ENCODE measurements at places on chromosomes 13 and 19. TPM values are rescaled to one million over a fixed set of nuclear protein-coding genes. Genes with fewer than 3 reads are reported as not detected.

Gene PTH2
- not detected for total RNA-seq

Gene OR4F17
- total RNA-seq, result not detected

Gene NR2F6
- total RNA-seq, result 42.0 TPM

Gene GAS6
- 1,319 TPM for total RNA-seq

Gene ZNF569
- 4.6 TPM for total RNA-seq

Gene ANGPTL8
- total RNA-seq, result not detected

Gene NKPD1
- total RNA-seq, result 0.49 TPM

Gene ZNF155
- 2.0 TPM for total RNA-seq

Gene TMIGD2
- total RNA-seq, result not detected

Gene NKG7
- 4.4 TPM for total RNA-seq

Gene GNG7
- total RNA-seq, result 2.3 TPM

DNA sequence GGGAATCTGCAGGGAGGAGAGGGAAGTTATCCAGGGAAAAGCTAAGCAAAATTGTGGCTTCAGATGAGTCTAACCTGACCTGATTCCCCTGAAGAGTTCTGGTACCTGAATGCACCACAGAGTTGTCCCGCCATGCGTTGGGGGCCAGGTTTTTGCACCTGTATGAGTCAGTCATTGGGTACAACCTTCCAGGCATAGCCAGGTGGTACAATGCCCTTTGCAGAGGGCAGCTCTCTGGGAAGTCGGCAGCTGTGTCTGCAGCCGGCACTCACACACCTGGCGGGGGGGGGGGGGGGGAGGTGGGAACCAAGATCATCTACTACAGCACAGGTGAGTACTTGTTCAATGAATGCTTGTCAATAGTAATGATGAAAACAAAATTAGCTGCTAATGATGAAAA, 52.5 kb upstream of the GTF3A start:
- H3K36me3 ChIP-seq, result no peaks in the 10 kb centered on the region
- H3K4me1 ChIP-seq, result no peaks in the 10 kb centered on the region
- no peaks in the 10 kb centered on the region for H3K27me3 ChIP-seq
- DNase-seq, result no peak
- no peak overlapping the region for H3K4me3 ChIP-seq

GRCh38 chr13:61094865-61095264, 320.8 kb downstream of the PCDH20 start:
- no peak overlapping the region for H3K4me3 ChIP-seq
- H3K27ac ChIP-seq, result no peak overlapping the region
- H3K36me3 ChIP-seq, result no peaks in the 10 kb centered on the region
- DNase-seq, result no peak
- no peaks in the 10 kb centered on the region for H3K27me3 ChIP-seq

DNA sequence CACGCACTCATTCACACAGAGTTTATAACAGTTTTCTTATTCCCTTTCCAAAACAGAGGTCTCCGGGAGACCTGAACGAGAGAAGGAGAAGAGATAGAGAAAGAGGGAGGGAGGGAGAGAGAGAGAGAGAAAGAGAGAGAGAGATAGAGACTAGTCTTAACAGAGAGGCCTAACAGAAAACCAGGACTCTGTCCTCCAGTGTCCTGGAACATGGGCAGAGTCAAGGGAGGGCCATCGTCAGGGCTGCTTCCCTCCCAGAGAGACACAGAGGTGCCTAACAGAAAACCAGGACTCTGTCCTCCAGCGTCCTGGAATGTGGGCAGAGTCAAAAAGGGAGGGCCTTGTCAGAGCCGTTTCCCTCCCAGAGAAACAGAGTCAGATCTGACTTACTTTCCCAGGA, 78.7 kb downstream of the WTIP start:
- H3K4me3 ChIP-seq, result no peak overlapping the region
- no peak overlapping the region for H3K27ac ChIP-seq
- no peaks in the 10 kb centered on the region for H3K36me3 ChIP-seq
- no peaks in the 10 kb centered on the region for H3K4me1 ChIP-seq

GRCh38 chr13:100594731-100595130, 6.1 kb upstream of the GGACT start:
- no peak overlapping the region for H3K27ac ChIP-seq
- no peaks in the 10 kb centered on the region for H3K36me3 ChIP-seq
- H3K27me3 ChIP-seq, result no peaks in the 10 kb centered on the region
- no peak for DNase-seq
- no peak overlapping the region for H3K4me3 ChIP-seq

GRCh38 chr13:91725646-91726045, 327.2 kb downstream of the GPC5 start:
- H3K27me3 ChIP-seq, result no peaks in the 10 kb centered on the region
- H3K36me3 ChIP-seq, result no peaks in the 10 kb centered on the region
- H3K4me3 ChIP-seq, result no peak overlapping the region
- H3K4me1 ChIP-seq, result no peaks in the 10 kb centered on the region
- no peak overlapping the region for H3K27ac ChIP-seq

DNA sequence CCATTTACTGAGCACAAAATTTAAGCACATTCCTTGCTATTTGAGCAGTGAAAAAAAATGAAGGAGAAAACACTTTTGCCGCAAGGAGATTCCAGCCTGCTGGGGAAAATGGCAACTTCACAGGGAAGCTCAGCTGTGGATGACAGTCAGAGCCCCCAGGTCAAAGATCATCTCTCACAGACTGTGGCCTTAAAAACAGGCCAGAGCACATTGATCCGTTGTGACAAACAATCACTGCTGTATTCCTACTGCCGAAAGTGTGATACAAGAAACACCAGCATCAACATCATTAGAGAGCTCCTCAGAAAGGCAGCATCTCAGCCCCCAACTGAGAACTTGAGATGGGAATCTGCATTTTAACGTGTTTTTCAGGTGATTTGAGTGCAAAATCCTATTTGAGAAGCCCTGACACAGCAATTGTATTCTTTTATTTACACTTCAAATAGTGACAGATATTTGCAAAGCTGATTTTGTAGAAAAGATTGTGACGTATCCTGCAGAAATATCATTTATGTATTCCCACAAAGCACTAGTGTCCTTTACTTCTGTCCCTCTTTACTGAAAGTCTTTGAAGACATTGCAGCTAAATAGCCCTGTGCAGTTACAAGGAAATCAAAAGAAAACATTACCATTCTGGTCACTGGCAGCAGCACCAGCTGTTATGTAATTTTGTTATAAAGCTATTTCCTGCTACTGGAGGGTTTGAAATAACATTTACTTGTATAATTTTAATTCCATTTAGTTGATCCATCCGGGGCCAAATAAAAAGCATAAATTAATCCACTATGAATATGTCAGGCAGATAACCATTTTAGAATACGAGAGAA, 652.0 kb downstream of the LIG4 start:
- DNase-seq, result no peak
- no peaks in the 10 kb centered on the region for H3K36me3 ChIP-seq

GRCh38 chr13:48741377-48741776, 87.6 kb downstream of the CYSLTR2 start:
- no peaks in the 10 kb centered on the region for H3K4me1 ChIP-seq
- no peak overlapping the region for H3K27ac ChIP-seq
- H3K4me3 ChIP-seq, result no peak overlapping the region
- H3K27me3 ChIP-seq, result no peaks in the 10 kb centered on the region

DNA sequence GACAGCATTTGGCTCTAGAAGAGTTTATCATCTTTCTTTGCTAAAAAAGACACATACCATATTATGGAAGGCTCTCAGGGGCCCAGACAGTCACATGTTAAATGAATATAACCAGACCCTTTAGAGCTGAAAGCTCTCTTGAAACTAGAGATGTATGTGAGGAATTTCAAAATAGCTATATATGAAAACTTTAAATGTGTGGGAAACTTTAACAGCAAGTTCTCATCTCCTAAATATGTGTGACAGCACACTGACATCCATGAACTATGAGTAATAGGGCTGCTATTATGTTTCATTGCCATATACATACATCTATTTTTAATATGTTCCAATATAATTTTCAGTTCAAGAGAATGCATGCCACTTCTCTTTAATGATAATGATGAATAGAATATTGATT, 509.5 kb downstream of the GPC6 start:
- peaks cover 36% of the 10 kb centered on the region for H3K4me1 ChIP-seq
- no peak for DNase-seq
- H3K4me3 ChIP-seq, result no peak overlapping the region
- H3K27me3 ChIP-seq, result no peaks in the 10 kb centered on the region

DNA sequence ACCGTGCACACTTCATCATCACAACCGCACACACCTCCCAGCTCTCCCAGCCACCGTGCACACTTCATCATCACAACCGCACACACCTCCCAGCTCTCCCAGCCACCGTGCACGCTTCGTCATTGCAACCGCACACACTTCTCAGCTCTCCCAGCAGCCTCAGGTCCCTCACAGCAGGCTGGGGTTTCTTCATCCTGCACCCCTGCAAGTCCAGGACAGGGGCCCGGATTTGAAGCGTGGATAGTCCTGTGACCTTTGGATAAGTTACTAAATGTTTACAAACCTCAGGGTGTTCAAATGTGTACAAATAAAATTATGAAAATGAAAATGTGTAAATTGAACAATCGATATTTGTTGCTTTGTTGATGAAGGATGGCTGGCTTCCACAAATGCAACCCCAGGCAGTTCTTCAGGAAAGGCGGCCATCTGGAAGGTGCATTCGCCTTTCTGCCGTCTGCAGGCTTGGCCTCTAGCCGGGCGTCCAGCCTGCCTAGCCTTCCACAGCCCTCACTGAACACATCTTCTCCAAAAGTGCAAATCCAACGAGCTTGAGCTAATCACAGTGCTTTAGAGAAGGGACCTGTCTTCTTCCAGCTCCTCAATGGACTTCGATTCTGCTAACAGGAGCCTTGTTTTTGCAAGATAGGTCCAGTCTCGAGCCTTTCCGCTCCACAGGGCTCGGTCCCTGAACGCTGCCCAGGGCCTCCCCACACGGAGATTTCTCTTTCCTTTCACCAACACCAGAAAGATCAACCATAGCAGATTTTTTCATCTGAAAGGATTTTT, 74.2 kb downstream of the SPACA7 start:
- no peak overlapping the region for H3K27ac ChIP-seq
- no peaks in the 10 kb centered on the region for H3K36me3 ChIP-seq
- no peaks in the 10 kb centered on the region for H3K4me1 ChIP-seq
- H3K27me3 ChIP-seq, result no peaks in the 10 kb centered on the region

GRCh38 chr13:50122455-50122854, 107.2 kb downstream of the KCNRG start:
- no peak for DNase-seq
- peak overlapping the region; percentile 98 for H3K27ac ChIP-seq
- no peak overlapping the region for H3K4me3 ChIP-seq
- no peaks in the 10 kb centered on the region for H3K27me3 ChIP-seq

- no peaks in the 10 kb centered on the region for H3K27me3 ChIP-seq
- no peak for DNase-seq
- H3K36me3 ChIP-seq, result no peaks in the 10 kb centered on the region
- no peak overlapping the region for H3K27ac ChIP-seq
Measured at GRCh38 chr19:31863122-31863521, 482.3 kb upstream of the ZNF507 start.

GRCh38 chr13:28478127-28478526, 16.8 kb downstream of the FLT1 start:
- no peak overlapping the region for H3K4me3 ChIP-seq
- H3K36me3 ChIP-seq, result no peaks in the 10 kb centered on the region
- peaks cover 8% of the 10 kb centered on the region for H3K4me1 ChIP-seq
- no peak for DNase-seq
- H3K27me3 ChIP-seq, result no peaks in the 10 kb centered on the region
- H3K27ac ChIP-seq, result no peak overlapping the region

DNA sequence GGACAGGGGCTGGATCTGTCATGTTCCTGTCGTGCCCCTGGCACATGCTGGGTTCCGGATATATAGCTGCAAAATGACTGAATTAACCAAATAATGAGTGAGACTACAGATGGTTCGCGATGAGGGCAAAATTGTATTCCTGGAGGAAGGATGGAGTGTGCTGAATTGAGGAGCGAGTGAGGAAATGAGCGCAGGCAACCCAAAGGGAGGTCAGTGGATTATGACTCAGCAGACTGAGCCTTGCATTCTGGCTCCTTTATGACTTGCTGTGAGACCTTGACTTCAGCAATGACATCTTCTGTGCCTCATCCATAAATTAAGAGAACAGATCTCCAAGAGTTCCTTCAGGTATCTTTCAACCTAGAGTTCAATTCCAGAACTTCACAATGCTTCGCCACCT, 115.0 kb upstream of the CLDN10 start:
- no peak overlapping the region for H3K4me3 ChIP-seq
- no peaks in the 10 kb centered on the region for H3K27me3 ChIP-seq
- no peak for DNase-seq
- H3K4me1 ChIP-seq, result no peaks in the 10 kb centered on the region
- H3K36me3 ChIP-seq, result no peaks in the 10 kb centered on the region
- H3K27ac ChIP-seq, result no peak overlapping the region

DNA sequence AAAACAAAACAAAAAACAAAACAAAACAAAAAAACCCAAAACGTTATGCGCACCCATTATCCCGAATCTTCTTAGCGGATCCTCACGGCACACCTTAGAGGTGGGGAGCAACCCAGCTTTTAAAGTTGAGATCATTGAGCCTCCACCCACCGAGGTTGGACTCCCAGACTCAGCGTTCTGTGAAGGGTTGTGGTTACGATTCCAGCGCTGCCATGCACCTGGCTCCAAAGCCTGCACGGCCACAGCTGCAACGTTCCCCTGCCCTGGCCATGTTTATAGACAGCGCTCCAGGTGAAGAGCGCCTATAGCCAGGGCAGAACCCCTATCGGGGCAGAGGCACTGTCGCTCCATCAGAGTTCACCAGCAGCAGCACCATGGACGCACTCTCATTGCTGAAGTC, 18.7 kb upstream of the LILRA2 start:
- no peaks in the 10 kb centered on the region for H3K27me3 ChIP-seq
- no peak overlapping the region for H3K4me3 ChIP-seq
- H3K4me1 ChIP-seq, result no peaks in the 10 kb centered on the region
- H3K36me3 ChIP-seq, result no peaks in the 10 kb centered on the region
- H3K27ac ChIP-seq, result no peak overlapping the region

GRCh38 chr13:40550130-40550529, 116.3 kb downstream of the FOXO1 start:
- peak overlapping the region; percentile 59 for H3K27ac ChIP-seq
- peaks cover 16% of the 10 kb centered on the region for H3K4me1 ChIP-seq
- DNase-seq, result no peak
- H3K36me3 ChIP-seq, result no peaks in the 10 kb centered on the region

DNA sequence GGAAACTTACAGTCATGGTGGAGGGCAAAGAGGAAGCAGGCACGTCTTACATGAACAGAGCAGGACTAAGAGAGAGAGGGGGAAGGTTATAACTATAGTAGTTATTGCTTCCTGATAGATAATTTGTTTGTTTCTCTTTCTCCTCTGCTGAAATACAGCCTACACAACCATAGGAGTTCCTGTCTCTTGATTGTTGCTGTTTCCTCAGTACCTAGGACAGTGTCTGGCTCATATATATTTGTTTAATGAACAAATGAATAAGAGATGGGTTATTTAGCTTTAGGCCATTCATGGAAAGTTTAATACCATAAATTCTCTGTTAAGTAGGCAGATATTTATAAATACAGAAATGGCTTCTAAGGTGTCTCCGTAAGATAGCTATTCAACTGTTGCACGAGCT, 95.2 kb downstream of the PCCA start:
- no peak overlapping the region for H3K27ac ChIP-seq
- no peaks in the 10 kb centered on the region for H3K36me3 ChIP-seq
- no peaks in the 10 kb centered on the region for H3K4me1 ChIP-seq
- DNase-seq, result no peak
- H3K4me3 ChIP-seq, result no peak overlapping the region
